ENCODE measurements at places on chromosomes 3 and 15.

GRCh38 chr3:149291178-149291577 is 42.3 kb downstream of the TM4SF18 start:
- no peak for DNase-seq

DNA sequence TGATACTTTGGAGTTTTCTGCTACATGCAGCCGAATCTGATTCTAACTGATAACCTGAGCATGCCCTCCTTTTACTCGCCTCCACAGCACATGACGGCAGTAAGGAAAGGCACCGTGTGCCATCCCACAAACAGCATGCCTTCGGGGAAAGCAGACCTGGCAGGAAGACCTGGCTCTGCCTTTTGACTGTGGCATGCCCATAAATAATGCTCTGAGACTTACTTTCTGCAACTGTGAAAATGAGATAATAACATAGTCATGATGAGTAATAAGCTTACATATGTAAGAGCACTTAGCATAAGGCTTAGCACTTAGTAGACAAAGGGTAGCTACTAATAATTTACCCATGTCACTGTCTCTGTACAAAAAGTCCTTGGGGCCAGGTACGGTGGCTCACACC is 32.9 kb downstream of the MTHFS start:
- DNase-seq = no peak

DNA sequence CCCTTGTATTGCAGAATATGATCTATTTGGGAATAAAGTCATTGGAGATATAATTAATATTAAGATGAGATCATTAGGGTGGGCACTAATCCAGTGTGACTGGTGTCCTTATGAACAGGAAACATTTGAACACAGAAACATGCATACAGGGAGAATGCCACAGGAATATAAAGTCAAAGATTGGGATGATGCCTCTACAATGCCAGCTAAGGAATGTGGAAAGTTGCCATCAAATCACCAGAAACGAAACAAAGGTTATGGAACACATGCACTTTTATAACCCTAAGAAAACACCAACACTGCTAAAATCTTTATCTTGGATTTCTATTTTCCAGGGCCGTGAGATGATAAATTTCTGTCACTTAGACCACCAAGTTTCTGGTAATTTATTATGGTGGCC is 442.4 kb upstream of the BCHE start:
- no peak for DNase-seq

- DNase-seq = no peak
Observed at GRCh38 chr3:140341817-140342403, 336.0 kb upstream of the TRIM42 start.

- no peak for DNase-seq
Observed at GRCh38 chr3:78459796-78460195, 1308.0 kb downstream of the ROBO1 start.

DNA sequence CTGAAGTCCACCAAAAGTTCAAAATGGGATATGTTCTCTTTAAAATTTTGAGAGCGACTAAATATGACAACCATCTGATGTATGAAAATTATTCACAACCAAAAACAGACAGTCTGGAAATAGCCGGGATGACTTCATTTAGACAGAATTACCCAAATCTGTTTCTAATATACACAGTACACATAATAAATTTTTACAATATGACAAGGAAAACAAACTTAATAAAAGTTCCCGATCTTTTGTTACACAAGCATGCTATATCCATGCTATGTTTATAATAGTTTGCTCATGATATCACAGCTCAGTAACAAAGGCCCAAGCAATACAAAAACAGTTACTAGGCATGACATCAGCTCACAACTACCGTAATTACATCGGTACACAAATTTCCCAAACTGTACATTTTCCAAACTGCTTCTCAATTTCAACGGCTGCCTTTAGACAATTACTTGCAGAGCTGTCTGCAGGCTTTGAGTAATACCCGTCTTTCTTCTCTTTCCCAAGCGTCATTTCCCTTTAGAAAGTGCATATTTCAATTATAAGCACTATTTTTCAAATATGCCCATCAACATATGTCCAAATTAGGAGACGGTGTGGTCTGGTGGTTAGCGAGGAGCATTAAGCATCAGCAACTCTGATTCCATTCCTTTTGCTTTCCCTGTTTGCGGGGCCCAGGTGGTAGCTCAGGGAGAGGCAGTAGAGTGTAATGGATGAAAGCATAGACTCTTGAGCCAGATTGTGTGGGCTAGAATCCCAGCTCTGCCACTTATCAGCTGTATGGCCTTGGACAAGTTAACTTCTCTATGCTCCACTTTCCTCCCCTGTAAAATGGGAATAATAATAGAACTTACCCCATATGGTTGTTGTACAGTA is 481.2 kb downstream of the FOXP1 start:
- DNase-seq = no peak

GRCh38 chr3:97958396-97958795 is 13.8 kb downstream of the RIOX2 start:
- no peak for DNase-seq
